ENCODE measurements at places on chromosomes 7 and 10. TPM values are rescaled to one million over a fixed set of nuclear protein-coding genes. Genes with fewer than 3 reads are reported as not detected.
A peak's percentile ranks its signal among the peaks of the same experiment; 100 is the strongest.

- DNase-seq = peak; percentile 4
Measured at GRCh38 chr10:12541446-12542067, 192.2 kb downstream of the CAMK1D start.

- DNase-seq = no peak
Measured at GRCh38 chr7:22589641-22590201, 89.7 kb upstream of the STEAP1B start.

GRCh38 chr7:50359258-50359994 lies 54.9 kb downstream of the IKZF1 start:
- DNase-seq = no peak

DNA sequence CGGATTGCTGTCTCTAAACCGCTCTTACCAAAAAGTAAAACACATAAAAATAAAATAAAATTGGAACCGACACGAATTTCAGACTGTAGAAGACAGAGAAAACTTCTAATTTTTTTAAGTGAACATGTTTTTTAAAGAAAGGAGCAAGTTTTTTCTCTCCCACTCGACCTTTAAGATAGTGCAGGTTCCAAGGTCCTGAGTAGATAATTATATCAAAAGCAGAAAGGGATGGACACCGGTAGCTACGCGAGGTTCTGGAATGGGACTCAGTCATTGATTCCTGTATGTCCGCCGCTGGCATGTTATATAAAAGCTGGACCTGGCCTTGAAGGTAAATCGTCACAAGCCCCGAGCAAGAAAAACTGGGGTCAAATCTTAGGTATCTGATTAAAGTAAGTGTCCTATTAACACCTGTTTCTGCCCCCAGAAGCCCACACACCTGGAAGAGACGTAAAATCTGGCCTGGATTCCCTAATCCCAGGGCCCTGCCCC lies 462 bp upstream of the CISD1 start:
- DNase-seq = no peak

DNA sequence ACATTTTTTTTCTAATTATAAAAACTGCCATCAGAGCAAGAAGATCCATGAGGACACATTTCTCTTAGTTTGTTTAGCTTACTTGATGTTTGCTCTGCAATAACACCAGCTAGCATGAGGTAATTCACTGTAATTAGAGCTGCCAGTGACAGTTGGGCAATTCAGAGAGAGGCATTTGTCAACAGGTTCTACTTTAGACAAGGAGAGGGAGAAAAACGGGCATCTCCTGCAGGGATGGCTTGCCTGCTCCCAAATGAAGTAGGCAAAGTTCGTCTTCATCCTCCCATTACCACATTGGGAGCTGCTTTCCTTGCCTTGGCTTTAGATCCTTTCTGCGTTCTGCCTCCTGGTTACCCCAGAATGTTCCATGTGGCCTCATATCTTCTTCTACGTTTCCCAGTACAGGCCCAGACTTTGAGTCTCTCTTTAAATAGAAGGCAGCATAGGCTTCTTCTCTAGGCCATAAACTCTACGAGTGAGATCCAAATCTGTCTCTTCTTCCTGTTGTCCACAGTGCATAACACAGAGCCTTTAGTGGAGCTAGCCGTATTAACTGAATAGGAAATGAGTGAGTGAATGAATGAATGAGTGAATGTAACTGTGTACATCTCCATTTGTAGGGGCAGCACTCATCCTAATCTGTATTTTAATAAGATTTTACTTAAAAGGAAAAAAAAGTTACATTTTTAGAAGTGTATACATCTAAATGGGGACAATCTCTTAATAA lies 21.2 kb downstream of the ASB15 start:
- no peak for DNase-seq

- DNase-seq = no peak
Measured at GRCh38 chr7:142337054-142338001, 79.5 kb upstream of the PRSS58 start.

Gene GRM3
- not detected for total RNA-seq

Gene FAM221A
- 6.2 TPM for total RNA-seq

Gene PLA2G12B
- not detected for total RNA-seq
